ENCODE measurements at places on chromosomes 13 and 19. TPM values are rescaled to one million over a fixed set of nuclear protein-coding genes. Genes with fewer than 3 reads are reported as not detected.

Gene CLEC4G
- not detected for total RNA-seq

Gene KIR3DL3
- total RNA-seq = not detected

Gene POSTN
- total RNA-seq = not detected

Gene GGN
- total RNA-seq = 0.26 TPM

Gene CASP14
- not detected for total RNA-seq

Gene ZNF665
- total RNA-seq = not detected

Gene ATXN8OS
- not detected for total RNA-seq

Gene PALM3
- total RNA-seq = 2.4 TPM

Gene PLPPR3
- 4.8 TPM for total RNA-seq

Gene ZC3H4
- total RNA-seq = 20.4 TPM

Gene TJP3
- 0.49 TPM for total RNA-seq

Gene ZNF540
- not detected for total RNA-seq

Gene CALR3
- not detected for total RNA-seq

Gene MATK
- total RNA-seq = 1.8 TPM

Gene ZNF615
- 5.0 TPM for total RNA-seq

Gene CD320
- total RNA-seq = 83.4 TPM

Gene ZNF582
- 1.1 TPM for total RNA-seq

Gene RXFP2
- total RNA-seq = not detected

Gene C19orf73
- total RNA-seq = 1.6 TPM

Gene FAM124A
- total RNA-seq = 2.3 TPM

Gene URAD
- total RNA-seq = not detected

Gene TNFSF9
- 3.9 TPM for total RNA-seq

Gene C19orf67
- total RNA-seq = not detected

Gene GRIN2D
- total RNA-seq = 8.0 TPM

Gene ITGBL1
- total RNA-seq = 1.8 TPM

Gene CYP2A7
- total RNA-seq = not detected

Gene CYP2B6
- total RNA-seq = not detected

Gene SYNGR4
- 6.0 TPM for total RNA-seq

Gene FSTL3
- 224 TPM for total RNA-seq

Gene ATP4B
- not detected for total RNA-seq

Gene PEAK3
- 0.05 TPM for total RNA-seq

Gene FBXO27
- total RNA-seq = 2.8 TPM

Gene KCNC3
- 1.5 TPM for total RNA-seq

Gene ZNF470
- 1.5 TPM for total RNA-seq

Gene PSG6
- not detected for total RNA-seq

Gene SNRNP70
- 324 TPM for total RNA-seq
